Liver (tissue), 10 donors: ENCODE measurements at places on chromosomes 4 and X. TPM values are rescaled to one million over a fixed set of nuclear protein-coding genes. Genes with fewer than 3 reads are reported as not detected.

- H3K4me3 ChIP-seq, result no peak overlapping the region
- peaks cover 7% of the 10 kb centered on the region for H3K36me3 ChIP-seq
- H3K27me3 ChIP-seq, result no peaks in the 10 kb centered on the region
- H3K4me1 ChIP-seq, result peaks cover 22% of the 10 kb centered on the region
Measured at GRCh38 chr4:7003176-7003878, 39.8 kb upstream of the TADA2B start.

GRCh38 chr4:186134257-186134656 is 29.8 kb downstream of the FAM149A start:
- H3K27ac ChIP-seq, result no peak overlapping the region
- H3K4me3 ChIP-seq, result no peak overlapping the region
- DNase-seq, result no peak
- no peaks in the 10 kb centered on the region for H3K27me3 ChIP-seq
- H3K4me1 ChIP-seq, result peaks cover 6% of the 10 kb centered on the region
- H3K36me3 ChIP-seq, result no peaks in the 10 kb centered on the region

GRCh38 chrX:12901486-12901885 is 4.9 kb upstream of the TLR8 start:
- DNase-seq, result peak; percentile 54
- no peak overlapping the region for H3K27ac ChIP-seq
- H3K27me3 ChIP-seq, result no peaks in the 10 kb centered on the region
- no peaks in the 10 kb centered on the region for H3K4me1 ChIP-seq
- no peaks in the 10 kb centered on the region for H3K36me3 ChIP-seq

- no peak overlapping the region for H3K4me3 ChIP-seq
- no peak overlapping the region for H3K27ac ChIP-seq
- no peak for DNase-seq
- no peaks in the 10 kb centered on the region for H3K36me3 ChIP-seq
Measured at GRCh38 chr4:5186271-5187064, 135.2 kb downstream of the STK32B start.

DNA sequence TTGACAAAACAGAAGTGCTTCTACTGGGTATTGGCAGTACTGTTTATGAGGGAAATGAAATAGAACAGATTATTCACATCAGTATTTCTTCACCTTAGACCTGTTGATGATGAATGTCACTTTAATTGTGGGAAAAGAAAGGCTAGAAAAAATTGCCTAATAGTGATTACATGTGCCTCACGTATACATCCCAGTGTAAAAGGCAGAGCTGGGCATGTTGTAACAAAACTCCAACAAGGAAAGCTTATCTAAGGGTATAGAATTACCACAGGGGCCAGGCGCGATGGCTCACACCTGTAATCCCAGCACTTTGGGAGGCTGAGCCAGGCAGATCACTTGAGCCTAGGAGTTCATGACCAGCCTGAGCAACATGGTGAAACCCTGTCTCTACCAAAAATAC is 4.2 kb downstream of the PGM2 start:
- H3K4me3 ChIP-seq, result no peak overlapping the region
- H3K27ac ChIP-seq, result no peak overlapping the region
- peaks cover 4% of the 10 kb centered on the region for H3K36me3 ChIP-seq
- no peak for DNase-seq
- no peaks in the 10 kb centered on the region for H3K4me1 ChIP-seq

DNA sequence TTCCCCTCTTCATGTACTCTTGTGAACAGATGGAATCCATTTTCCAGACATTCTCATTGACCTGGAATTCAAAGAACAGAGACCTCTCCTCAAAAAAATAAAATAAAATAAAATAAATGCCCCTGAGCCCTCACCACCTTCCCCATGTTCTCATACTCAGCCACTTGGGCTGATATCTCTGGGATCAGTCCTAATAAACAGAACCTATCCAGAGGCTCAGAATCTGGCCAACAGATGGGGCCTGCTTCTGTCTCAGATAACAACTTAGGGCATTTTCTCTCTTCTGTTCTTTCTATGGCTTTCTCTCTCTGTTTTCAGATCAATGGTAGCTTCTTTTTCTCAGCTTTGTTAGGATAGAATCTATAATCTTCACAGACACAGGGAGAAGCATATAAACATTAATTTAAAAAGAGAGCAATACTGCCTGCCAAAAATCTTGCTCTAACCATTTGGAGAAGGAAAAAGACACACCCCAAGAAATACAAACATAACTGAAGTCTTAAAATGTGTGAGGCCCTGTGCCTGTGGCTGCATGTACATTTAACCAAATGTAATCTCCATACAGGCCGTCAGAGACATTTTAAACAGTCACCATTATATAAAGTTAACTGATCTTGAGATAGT is 907.1 kb downstream of the FAT4 start:
- no peak for DNase-seq
- no peak overlapping the region for H3K27ac ChIP-seq
- H3K27me3 ChIP-seq, result no peaks in the 10 kb centered on the region
- no peak overlapping the region for H3K4me3 ChIP-seq

- H3K4me1 ChIP-seq, result no peaks in the 10 kb centered on the region
- no peaks in the 10 kb centered on the region for H3K36me3 ChIP-seq
- DNase-seq, result no peak
- H3K27ac ChIP-seq, result no peak overlapping the region
- no peak overlapping the region for H3K4me3 ChIP-seq
- no peaks in the 10 kb centered on the region for H3K27me3 ChIP-seq
Measured at GRCh38 chr4:31682796-31683195, 962.6 kb downstream of the PCDH7 start.

GRCh38 chr4:142230991-142231390 is 594.6 kb downstream of the IL15 start:
- no peaks in the 10 kb centered on the region for H3K27me3 ChIP-seq
- no peak overlapping the region for H3K4me3 ChIP-seq
- H3K36me3 ChIP-seq, result no peaks in the 10 kb centered on the region
- no peaks in the 10 kb centered on the region for H3K4me1 ChIP-seq
- DNase-seq, result no peak

DNA sequence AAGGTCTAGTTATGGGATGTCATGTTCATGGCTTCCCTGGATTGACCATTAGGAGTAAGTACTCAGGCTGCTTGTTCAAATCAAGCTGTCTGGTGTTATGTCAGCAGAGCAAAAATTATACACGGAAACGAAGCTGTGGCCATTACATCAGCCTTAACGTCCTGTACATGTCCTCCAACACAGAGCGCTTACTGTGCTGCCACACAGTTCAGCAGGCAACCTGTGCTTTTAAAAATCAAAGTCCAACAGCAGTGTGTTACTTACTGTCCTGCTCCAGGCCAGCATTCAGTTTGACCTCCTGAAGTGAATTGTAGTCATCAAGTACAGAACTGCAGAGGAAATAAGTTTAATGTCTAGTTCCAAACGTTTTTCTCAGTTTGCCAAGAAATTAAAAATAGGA is 46.0 kb downstream of the KLHL34 start:
- no peaks in the 10 kb centered on the region for H3K4me1 ChIP-seq
- H3K27ac ChIP-seq, result no peak overlapping the region
- H3K36me3 ChIP-seq, result no peaks in the 10 kb centered on the region

PRMT9 gene
- total RNA-seq, result 8.5 TPM

PARM1 gene
- 2.2 TPM for total RNA-seq

KCTD8 gene
- total RNA-seq, result not detected

KLHL34 gene
- 0.14 TPM for total RNA-seq

NWD2 gene
- total RNA-seq, result 0.08 TPM

FAM114A1 gene
- total RNA-seq, result 108 TPM
